ENCODE measurements at places on chromosomes 5 and 9.

DNA sequence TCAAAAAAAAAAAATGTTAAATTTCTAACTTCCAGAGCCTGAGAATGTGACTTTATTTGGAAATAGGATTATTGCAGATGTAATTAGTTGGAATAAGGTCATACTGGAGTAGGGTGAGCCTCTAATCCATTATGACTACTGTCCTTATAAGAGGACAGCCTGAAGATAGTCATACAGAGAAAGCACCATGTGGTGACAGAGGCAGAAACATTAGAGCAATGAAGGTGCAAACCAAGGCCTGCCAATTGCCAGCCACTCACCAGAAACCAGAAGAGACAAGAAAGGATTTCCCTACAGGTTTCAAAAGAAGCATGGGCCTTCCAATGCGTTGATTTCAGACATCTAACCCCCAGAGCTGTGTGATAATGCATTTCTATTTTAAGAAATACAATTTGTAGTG is 659.2 kb upstream of the CHD1 start:
- DNase-seq: no peak

DNA sequence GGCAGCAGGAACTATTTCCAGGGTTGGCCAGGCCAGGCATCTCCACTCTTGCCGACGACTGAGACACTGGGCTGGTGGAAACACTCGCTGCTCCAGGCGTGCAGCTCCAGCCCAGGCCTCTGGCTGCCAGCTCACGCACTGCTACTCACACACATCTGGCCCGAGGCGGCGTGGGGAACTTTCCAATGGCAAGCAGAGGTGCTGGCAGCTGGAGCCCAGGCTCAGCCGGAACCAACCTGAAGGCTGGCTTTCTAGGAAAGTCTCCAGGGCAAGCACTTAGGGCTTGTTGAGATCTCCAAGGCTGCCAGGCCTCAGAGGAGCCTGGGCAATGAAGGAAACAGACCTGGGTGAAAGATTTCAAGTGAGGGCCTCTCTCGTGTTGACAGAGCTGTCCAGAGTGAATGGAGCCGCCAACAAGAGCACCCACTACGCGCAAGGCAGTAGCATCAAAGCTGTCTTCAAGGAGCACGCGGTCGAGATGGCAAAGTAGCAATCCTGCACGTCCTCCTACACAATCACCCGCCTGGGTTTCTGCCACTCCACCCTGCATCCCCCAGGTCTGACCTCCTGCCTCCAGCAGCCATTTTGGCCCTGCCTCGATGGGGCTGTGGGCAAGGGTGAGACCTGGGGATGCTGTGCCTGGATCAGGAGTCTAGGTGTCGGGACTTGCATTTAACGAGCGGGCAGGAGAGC is 14.4 kb downstream of the SH3PXD2B start:
- no peak for DNase-seq

- DNase-seq: no peak
Observed at GRCh38 chr5:67978171-67978570, 237.4 kb upstream of the PIK3R1 start.

- no peak for DNase-seq
Observed at GRCh38 chr9:130668659-130669058, 4.3 kb downstream of the PRDM12 start.

DNA sequence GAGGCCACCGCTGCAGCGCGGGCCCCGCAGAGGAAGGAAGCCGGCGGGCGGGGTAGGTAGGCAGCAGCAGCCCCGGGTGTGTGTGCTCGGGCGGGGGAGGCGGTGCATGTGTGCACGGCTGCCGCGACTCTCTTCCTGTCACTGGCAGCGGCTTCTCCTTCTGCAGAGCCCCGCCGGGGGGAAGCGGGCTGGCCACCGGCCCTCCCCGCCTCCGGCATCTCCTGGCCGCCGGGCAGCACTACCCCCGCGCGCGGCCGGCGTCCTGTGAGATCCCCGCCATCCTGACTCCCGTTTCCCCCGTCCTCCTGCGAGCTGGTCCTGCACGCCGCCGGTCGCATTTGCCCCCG is 315 bp downstream of the PIK3R1 start:
- DNase-seq: no peak

DNA sequence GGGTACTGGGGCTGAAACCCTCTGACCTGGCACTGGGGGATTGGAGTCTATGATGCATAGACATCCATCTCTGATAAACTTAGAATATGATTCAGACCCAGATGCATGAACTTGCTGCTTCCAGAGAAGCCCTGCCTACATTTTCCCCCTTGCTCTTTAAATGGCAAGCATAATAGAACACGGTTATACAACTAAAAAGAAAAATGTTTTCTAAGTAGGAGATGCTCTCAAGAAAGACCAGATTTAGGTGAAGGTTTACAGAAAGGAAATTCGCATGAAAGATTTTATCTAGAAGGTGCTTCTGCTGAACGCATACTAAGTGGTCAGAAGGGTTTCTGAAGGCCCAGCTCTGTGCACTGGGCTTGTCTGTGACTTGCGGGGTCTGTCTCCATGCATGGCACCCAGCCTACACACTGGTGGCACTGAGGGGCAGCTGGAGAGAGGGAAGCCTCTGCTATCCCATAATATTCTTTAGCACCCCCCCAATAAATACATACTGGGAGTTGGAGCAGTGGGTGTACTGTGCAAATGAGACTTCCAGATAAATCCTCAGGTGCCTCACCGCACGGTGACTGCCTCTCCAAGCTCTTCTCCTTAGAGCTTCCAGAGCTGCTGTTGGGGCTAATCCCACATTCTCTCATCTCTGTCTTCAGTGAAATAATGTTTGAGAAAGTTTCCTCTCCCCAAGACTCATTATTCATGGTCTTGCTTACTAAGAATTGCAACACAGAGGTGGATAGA is 114.6 kb downstream of the FSTL4 start:
- no peak for DNase-seq

DNA sequence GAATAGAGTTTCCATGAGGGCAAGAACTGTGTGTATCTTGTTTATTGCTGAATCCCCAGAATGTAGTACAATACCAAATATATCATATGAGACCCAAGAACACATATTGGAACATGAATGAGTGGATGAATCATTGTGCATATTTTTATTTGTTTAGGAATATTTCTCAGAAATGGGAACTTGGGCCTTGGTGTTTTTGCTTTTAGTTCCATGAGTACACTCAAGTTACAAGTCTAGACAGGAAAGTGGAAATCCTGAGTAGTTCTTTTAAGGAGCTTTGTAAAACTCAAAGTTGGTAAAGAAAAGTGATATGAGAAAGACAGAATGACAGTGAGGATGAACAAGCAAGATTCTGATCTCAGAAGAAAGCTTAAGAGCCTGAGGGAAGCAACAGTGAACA is 647.0 kb downstream of the EFNA5 start:
- DNase-seq: no peak

DNA sequence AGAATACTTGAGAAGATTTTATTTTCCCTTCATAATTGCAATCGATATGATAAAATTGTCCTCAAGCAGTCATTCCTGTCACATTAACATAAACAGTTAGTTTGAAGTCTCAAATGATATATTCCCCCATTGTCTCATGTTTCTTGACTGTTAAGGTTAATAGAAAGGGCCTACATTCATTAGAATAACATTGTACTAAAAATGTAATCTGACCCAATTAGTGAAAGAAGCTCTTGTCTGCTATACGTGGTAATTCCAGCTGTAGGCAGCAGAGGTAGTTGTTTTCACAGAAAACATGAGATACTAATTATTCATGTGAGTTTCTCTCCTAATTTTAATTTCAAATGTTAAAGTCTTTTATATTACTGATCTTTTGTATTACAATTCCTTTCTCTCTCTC is 25.9 kb upstream of the AP3B1 start:
- DNase-seq: peak; percentile 65

GRCh38 chr9:18504707-18505106 is 30.8 kb downstream of the ADAMTSL1 start:
- DNase-seq: no peak

DNA sequence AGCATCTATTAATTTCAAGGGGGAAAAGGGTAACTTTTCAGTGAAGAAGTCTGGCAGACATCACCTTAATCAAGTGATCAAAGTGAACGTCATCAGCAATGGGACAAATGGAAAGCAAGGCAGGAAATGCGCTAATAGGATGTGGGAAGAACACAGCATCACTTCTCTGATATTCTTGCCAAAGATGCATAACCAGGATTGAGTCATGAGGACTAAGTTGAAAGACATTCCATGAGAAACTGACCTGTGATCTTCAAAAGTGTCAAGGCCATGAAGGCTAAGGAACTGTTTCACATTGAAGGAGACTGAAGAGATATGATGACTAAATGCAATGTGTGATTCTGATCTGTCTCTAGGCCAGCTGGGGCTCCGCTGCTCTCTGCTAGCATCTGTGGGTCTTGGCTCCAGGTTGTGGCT is 92.9 kb downstream of the NDFIP1 start:
- peak; percentile 96 for DNase-seq

- DNase-seq: no peak
Observed at GRCh38 chr5:38483805-38484398, 72.5 kb downstream of the LIFR start.

- DNase-seq: peak; percentile 86
Observed at GRCh38 chr9:21434202-21435014, 5.8 kb upstream of the IFNA1 start.

DNA sequence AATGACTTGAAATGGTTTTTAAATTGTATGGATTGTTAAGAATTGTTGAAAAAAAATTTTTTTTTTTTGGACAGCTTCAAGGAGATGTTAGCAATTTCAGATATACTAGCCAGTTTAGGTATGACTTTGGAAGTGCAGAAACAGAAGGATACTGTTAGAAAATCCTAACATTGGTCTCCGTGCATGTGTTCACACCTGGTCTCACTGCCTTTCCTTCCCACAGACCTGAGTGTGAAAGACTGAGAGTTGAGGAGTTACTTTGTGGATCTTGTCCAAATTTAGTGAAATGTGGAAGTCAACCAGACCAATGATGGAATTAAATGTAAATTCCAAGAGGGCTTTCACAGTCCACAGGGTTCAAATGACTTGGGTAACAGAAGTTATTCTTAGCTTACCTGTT is 102.3 kb downstream of the GDA start:
- no peak for DNase-seq

- no peak for DNase-seq
Observed at GRCh38 chr5:160357861-160358411, 12.5 kb downstream of the C1QTNF2 start.

DNA sequence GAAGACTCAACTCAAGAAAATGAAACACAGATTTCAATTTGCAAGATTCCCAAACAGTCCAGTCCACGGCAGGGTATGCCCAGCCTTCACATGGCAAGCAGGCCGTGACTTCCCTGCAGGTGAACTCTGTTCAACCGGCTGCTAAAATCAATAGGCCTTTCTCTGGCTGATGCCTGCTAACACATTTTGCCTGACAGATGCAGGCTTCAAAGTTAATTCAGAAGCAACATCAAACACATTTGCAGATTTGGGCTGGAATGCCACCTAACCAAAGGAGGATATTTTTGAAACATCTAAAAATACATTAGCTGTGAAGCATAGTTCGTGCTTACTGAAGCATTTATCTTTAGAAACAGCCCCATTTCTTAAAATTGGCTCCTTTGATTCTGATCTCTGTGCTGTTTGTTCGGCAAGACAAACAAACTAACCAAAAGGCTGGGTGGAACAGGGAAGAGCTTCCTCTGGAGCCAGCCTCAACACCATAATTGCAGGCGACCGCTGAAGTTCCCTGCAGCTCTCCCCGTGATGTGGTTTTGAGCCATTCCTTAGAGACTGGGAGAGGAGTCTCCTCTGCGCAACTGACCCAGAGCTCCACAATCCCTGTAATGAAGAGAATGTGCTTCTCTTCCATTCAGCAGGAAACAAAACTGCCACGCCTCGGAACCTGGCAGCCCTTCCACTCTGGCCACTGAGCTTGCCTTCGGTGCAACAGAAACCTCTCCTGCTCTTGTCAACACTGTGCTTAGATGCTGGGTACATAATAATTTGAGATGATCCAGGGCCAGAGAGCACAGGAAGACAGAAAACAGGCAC is 126.5 kb downstream of the MYO10 start:
- peak; percentile 70 for DNase-seq

GRCh38 chr5:74579215-74579614 is 61.3 kb downstream of the ENC1 start:
- no peak for DNase-seq

- no peak for DNase-seq
Observed at GRCh38 chr9:2613730-2614271, 7.8 kb upstream of the VLDLR start.

DNA sequence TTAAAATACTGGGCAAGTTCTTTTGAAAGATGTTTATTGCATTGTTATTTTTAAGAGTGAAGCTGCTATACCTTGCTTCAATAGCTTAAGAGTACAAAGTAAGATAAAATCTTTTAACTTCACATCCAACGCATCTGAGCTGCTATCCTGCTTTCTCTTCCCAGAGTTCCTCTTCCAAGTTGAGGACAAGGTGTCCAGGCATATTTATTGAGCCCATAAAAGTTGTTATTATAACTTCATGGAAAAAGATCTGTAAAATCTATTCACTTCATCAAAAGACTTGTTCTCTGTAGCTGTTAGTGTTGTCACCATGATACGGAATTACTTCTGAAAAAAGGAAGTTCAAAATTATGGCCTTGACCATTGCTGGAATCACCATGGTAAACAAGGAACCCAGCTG is 306.2 kb upstream of the ELAVL2 start:
- DNase-seq: no peak

- DNase-seq: no peak
Observed at GRCh38 chr9:133088146-133088750, 26.5 kb downstream of the CEL start.

DNA sequence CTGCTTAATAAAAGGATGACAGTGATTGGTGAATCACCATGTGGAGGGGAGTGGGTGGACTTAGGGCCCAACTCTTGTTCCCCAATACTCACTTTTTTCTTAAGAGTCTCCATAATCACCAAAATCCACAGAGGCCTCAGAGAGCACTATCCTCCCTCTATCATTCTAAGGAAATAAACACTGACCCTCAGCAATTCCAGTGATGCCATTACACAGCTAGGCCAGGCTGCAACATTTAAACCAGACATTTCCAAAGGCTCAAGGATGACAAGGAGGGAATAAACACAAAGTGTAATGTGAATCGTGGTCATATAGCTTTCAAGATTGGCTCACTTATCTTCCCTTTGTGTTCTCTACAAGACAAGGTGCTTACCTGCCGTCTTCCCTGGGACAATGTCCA is 2.4 kb upstream of the ARSI start:
- no peak for DNase-seq

- DNase-seq: peak; percentile 33
Observed at GRCh38 chr9:76691517-76692313, 72.5 kb upstream of the PCA3 start.

- DNase-seq: no peak
Observed at GRCh38 chr5:132102101-132102701, 28.6 kb downstream of the CSF2 start.

- no peak for DNase-seq
Observed at GRCh38 chr5:174428895-174429294, 295.5 kb upstream of the MSX2 start.

DNA sequence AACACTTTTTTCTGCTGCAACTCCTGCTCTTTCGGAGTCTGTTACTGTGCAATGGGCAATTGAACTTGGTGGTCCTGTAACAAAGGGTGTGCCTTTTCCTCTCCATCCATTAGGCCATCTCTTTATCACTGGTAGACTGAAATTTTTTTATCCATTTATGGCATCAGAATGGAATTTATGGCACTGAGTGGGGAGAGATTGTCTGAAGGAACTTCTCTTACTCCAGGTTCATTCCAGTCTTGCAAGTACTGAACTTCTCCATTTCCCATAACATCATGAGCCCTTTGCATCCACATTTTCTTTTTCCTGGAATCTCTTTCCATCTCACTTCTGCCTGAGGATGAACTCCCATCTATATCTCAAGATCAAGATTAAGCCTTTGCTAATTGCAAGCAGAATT is 10.0 kb downstream of the SLC46A2 start:
- DNase-seq: no peak

- peak; percentile 46 for DNase-seq
Observed at GRCh38 chr5:149407323-149408251, 28.5 kb upstream of the IL17B start.

- DNase-seq: no peak
Observed at GRCh38 chr5:60671899-60672692, 27.9 kb downstream of the DEPDC1B start.
